ENCODE measurements at places on chromosomes 4 and X.

DNA sequence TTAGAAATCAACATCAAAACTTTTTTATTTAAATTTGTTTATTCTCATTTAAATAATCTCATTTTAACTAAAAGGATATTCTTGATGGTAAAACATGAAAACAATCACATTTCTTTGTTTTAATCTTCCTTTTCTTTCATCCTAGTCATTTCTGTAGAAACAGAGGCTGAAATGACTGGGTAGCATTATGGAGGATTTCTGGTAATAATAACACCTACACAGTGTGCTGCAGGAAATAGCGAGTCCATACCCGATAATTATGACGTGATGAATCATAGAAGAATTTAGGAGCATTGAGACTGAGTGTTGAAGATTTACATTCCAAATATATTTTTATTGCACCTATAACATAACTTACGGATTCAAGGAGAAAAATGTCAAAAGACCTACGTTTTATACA is 31.4 kb upstream of the BBS12 start:
- no peak for DNase-seq

GRCh38 chrX:48613502-48614160 is 16.3 kb downstream of the WDR13 start:
- DNase-seq: no peak

DNA sequence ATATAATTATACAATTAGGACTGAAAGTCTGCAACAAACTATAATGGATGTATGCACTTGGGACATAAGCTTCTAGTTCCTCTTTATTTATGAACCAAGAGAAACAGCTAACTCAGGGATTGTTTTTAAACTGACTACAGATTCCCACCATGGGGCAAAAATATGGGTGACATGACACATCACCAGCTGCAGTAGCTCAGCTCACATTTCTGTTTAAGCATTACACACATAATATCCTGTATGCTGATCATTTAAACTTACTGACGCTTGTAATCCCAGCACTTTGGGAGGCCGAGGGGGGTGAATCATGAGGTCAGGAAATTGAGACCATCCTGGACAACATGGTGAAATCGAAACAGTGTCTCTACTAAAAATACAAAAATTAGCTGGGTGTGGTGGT is 11.5 kb downstream of the FGB start:
- DNase-seq: no peak

DNA sequence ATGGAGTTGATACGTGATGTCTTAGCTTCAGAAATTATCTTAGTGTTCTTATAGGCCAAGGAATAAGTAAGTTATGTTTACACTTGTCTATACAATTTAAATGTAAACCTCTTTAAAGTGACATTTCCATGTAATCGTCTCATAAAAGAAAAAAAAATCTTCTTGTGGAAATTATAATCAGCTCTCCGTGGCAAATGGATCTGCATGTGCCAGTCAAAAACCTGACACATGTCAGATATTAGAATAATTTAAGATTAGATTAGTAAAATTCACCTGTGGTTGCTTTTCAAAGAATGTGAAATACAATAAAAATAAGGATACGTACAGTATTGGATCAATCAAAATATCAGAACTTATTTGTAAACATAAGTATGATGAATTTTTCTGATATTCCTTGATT is 263.9 kb downstream of the ADAMTS3 start:
- DNase-seq: no peak

DNA sequence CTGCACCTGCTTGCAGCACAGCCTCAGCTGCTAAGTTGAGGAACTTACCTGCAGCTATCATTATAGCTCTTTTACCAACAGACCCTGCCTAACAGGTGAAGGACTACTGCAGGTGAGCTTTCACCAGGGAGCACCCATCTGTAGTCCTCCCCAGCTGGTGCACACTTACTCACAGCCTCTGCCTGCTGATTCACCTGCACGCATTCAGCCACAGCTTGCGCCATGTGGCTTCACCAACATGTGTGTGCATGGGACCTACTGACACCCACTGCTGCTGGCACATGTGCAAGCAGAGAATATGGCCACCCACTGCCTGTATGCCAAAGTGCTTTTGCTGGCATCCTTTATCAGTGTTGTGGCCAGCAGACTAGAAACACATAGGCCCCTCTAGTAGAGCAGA is 146.7 kb upstream of the KLHL4 start:
- no peak for DNase-seq

DNA sequence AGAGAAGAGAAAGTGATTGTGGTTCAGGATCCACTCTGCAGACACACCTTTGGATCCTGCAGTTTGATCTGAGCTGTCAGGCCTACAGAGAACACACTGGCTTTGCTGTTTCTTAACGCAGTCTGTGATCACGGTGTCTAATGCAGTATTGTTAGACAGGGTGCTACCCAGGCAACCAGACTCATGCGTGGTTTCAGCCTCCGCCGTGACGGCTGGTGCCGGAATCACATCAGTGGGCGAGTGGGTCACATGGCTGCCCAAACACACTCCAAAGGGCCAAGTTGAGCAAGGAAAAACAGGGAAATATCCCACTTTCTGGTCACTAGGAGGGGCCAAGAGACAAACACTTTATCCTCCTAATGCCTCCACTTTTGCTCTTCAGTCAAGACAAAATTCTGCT is 27.5 kb downstream of the CCDC149 start:
- DNase-seq: no peak

GRCh38 chrX:64792598-64793337 is 183.5 kb downstream of the ZC4H2 start:
- DNase-seq: no peak

GRCh38 chr4:56688094-56688647 is 7.1 kb upstream of the HOPX start:
- no peak for DNase-seq

DNA sequence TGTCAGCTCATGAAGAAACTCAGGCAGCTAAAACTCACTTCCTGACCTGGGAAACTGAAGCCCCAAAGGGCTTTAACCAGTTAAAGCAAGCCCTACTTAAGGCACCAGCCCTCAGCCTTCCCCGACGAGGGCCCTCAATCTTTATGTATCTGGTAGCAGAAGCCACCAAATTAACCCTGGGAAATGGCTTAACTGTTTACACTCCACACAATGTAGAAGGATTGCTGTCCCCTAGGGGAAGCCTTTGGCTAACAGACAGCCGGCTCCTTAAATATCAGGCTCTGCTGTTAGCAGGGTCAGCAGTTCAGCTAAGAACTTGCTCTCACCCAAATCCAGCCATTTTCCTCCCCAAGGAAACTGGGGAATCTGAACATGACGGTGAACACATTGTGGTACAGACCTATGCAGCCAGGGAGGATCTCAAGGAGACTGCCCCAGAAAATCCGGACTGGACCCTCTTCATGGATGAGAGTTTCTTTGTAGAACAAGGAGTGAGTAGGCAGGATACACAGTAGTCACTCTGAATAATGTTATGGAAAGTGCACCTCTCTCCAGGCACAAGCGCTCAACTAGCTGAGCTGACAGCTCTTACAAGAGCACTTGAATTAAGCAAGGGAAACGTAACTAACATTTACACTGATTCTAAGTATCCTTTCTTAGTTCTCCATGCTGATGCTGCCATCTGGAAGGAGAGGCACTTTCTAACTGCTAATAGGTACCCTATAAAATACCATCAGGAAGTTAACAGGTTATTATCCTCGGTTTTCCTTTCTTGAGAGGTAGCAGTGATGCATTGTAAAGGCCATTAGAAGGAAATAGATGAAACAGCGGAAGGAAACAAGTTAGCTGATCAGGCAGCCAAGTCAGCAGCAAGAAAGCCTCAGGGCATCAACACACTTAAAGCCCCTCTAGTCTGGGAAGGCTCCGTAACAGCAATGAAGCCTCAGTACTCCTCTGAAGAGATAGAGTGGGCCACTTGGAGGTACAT is 9.6 kb upstream of the NAF1 start:
- no peak for DNase-seq

DNA sequence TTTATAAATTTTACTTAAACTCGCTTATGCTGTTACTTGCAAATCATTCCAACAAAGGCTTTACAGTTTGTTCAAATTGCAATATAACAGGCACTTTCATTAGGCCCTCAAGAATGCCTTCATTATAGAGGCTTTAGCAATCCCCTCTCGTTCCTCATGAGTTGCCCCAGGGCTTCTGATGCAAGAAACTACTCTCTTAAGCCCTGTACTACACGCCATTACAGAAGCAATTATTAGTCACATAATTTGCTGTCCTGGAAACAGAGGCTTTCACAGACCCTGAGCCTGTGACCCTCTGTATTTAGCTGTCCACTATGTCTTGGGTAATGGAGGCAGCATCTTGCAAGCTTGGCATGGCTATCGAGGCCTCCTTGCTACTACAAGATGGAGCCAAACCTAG is 965.9 kb upstream of the DIAPH2 start:
- DNase-seq: no peak

DNA sequence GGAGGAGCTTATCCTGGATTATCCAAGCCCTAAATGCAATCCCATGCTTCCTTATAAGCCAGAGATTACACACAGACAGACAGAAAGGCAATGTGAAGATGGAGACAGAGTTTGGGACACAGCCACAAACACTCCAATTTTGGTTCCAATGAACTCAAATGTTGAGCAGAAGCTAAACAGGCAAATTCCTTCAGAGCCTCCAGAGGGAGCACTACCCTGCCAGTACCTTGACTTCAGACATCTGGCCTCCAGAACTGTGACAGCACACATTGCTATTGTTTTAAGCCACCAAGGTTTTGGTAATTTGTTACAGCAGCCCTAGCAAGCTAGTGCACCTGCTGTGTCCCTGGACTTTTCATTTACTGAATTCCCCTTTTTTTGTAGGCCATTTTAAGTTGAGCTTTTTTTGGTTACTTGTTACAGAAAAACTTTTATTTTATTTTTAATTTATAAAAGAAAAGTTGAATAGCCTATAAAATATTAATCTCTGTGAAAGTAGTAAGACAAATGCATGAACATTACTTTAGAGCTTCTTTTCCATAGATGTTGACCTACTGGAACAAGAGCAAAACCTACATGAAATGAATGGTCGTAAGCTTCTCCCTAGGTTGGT is 33.4 kb upstream of the SRD5A3 start:
- DNase-seq: no peak

DNA sequence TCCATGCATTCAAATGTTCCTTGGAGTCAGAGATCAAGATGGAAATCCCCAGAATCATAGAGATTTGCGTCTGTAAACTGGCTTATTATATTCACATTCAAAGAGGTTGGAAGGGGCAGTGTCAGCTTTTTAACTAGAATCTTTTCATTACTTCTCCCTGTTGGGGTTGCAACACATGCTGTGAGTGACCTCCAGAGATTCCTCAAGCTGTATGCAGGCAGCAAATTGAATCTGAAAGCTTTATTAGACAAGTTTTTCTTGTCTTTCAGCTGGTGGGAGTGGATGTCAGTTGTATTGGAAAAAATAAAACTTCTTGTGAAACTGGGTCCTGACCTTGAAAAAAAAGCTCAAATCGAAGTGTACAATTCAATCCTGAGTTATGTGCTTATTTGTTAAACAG is 736.5 kb upstream of the FTHL17 start:
- no peak for DNase-seq

GRCh38 chrX:42686706-42687105 is 91.3 kb downstream of the PPP1R2C start:
- no peak for DNase-seq
